Germinal center (tissue), 1 donor: ENCODE measurements at places on chromosomes 5 and 9.

- DNase-seq = no peak
Observed at GRCh38 chr5:151002681-151003502, 17.5 kb upstream of the GPX3 start.

DNA sequence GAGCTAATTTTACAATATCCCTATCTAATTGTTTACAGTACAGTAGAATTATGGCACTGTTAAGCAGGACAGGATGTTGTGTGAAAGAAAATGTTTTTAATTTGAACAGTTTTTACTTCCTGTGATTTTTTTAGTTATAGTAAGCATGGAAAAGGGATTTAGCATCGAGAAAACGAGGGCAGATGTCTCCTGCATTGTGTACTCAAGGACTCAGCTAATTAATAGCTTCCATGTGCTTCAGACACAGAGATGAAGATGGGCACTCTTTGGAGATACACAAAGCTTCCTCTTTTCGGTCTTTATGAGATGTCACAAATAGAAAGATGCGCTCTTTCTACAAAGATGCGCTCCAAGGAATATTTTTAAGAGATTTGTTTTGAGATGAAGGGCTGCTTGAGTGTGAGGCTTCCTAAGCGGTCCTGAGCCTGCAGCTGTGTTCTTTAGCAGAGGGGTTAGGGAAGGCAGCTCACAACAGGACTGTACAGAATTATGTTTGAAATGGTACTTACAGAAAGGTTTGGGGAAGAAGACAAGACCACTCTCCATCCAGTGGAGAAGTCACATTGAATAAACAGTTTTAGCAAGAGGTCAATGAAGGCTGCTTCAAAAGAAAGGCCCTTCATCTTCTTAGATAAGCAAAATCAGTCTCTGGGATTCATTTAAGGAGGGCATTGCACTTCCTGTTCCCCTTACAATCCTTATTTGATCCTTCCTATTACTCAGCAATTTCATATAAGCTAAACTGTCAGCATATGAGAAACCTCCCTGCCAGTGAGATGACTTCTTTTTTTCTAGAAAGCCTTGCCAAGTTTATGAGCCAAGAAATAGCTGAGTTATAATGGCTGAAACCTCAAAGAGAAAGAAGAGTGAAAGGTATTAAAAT is 311.5 kb downstream of the EFNA5 start:
- no peak for DNase-seq

DNA sequence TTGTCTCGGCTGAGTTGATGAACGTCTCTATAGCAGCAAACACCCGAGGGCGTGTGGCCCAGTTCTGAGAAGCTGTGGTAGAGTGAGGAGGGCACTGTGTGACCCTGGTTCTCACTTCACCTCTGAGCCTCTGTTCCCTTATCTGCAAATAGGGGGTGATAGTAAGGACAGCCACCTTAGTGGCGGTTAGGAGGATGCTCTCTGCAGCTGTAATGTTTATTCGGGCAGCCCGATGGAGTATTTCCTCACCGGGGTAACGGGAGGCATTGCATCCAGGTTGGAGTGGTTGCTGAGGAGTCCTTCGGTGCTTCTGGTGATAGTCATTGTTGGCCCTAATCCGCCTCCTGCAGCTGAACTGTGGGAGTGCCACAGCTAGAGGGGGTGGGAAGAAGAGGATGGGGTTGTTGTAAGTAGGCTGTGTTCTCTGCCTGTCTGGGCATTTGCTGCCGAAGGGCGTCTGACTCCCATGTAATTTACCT is 13.9 kb downstream of the PRRC2B start:
- no peak for DNase-seq

GRCh38 chr5:112338681-112339337 is 80.3 kb downstream of the EPB41L4A start:
- no peak for DNase-seq

DNA sequence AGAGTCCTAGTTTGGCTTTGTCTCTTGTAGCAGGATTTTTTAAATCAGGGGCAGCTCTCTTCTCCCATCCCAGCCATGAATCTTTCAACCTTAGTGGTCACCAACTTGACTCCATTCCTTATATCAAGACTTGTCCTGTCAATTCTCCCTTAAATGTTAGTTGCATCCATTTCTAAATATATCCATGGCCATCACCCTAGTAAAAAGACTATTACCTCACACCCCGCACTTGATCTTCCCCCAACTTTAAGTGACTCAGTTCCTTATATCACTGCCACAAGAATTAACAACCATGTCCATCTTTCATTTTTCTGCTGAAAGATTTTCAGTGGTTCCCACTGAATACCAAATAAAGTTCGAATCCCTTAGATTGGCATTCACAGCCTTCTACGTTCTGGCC is 67.0 kb downstream of the STX17 start:
- DNase-seq = no peak

DNA sequence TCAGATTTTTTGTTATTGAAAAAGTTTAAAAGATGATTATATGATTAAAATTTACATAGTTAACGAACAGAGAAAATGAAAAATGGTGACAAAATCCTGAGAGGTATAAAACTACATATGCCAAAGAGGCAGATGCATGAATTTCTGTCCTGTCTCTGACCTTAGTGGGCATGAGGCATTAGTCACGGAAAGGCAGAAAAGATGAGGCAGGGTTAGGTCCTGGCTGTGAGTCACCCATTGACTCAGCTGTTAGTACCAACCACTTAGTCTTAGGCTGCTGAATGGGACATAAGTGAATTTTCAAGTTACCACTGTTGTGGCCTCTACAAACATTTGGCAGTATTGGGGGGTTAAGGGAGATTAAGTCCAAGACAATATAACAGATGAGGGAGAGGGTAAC is 33.1 kb downstream of the RASA1 start:
- DNase-seq = no peak

DNA sequence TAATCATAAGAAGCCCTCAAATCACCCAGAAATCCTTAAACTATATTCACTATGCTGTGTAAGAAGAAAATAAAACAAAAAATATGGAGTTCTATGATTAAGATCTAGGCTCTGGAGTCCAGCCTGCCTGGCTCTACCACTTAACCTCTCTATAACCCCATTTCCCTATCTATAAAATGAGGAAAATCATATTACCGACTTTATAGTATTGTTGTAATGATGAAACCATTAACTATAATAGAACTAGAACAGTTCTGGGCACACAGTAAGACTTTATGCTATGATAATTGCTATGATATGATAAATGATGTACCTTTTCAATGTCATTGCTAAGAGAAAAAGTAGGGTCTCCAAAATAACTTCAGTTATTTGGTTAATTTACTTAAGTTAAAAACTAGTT is 40.3 kb downstream of the MPDZ start:
- no peak for DNase-seq

DNA sequence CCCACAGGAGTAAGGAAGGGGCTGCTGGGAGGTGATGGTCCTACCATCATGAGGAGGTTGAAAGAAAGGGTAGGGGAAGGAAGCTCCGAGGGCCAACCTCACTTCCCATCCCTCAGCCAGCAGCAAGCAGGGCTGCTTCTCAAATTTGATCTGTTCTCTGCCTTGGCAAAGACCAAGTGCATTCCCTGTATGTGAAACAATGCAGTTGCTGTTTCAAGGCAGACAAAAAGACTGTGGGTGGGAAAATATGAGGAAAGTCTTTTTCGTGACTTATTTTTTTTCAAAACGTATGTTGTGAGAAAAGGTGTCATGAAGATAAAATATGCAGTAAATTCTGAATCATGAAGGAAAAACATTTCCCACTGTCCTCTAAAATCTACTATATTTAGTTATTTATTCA is 165.9 kb downstream of the ARSB start:
- DNase-seq = no peak

DNA sequence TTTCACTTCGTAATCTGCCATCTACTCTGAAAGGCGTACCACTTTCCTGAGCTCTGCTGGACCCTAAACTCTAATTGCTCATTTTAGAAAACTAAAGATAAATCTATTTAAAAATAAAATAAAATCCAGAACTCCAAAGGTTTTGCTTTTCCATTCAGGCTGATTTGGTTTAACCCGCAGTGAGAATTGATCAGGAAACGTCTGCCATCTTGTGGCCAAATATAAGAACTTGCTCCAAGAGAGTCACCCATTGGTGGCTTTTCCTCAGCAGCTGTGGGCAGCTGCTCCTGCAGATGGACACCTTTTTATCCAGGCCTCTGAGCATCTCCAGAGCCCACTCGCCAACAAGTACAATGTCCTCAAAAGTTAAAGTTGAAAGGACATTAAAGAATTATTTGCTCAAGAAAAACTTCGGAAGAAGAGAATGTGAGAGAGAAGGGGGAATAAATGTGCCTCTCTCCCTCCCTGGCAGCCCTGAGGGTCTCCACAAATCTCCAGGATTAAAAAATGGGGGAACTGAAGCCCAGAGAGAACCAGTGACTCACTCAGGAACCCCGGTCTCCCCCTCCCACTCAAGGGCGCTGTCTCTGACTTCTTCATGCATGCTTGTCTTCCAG is 4.1 kb downstream of the SAXO1 start:
- peak; percentile 58 for DNase-seq

DNA sequence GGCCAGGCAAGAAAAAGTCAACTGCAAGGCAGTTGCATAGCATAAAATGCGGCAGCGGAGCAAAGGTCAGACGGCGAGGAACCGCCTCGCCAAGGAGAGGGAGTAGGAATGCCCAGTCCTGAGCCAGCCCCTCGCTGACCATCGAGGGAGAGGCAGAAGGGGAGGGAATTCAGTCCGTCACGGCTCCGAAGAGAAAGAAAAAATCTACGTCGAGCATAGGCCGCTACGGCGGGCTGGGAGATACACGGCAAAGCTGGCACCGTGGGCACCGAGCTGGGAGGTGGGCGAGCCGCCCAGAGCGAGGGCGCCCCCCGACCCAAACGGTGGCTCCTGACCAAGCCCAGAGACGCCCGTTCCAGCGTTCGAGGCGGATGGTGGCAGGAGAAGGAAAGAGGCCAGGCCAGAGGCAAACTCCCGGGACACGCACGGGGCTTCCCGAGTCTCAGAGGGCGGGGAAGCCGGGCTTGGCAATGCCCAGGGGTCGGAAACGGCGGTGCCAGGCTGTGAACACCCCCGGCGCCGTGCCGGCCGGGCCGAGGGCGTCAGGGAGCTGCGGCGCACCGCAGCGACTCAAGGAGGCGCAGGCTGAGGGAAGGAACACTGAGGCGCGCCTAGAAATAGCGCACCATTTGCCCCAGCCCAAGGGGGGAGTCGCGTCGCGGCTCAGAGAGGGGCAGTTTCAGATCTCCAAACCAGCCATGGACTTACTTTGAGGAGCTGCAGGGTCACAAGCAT is 518 bp downstream of the SPRY4 start:
- peak; percentile 64 for DNase-seq

- DNase-seq = no peak
Observed at GRCh38 chr5:168347368-168348083, 56.1 kb downstream of the WWC1 start.

GRCh38 chr9:124429530-124429867 is 14.3 kb upstream of the PSMB7 start:
- DNase-seq = no peak

GRCh38 chr5:141330299-141331080 is at the start of gene PCDHGA1:
TSS of gene PCDHGA1 (plus strand) at chr5:141330514.
- peak; percentile 40 for DNase-seq

DNA sequence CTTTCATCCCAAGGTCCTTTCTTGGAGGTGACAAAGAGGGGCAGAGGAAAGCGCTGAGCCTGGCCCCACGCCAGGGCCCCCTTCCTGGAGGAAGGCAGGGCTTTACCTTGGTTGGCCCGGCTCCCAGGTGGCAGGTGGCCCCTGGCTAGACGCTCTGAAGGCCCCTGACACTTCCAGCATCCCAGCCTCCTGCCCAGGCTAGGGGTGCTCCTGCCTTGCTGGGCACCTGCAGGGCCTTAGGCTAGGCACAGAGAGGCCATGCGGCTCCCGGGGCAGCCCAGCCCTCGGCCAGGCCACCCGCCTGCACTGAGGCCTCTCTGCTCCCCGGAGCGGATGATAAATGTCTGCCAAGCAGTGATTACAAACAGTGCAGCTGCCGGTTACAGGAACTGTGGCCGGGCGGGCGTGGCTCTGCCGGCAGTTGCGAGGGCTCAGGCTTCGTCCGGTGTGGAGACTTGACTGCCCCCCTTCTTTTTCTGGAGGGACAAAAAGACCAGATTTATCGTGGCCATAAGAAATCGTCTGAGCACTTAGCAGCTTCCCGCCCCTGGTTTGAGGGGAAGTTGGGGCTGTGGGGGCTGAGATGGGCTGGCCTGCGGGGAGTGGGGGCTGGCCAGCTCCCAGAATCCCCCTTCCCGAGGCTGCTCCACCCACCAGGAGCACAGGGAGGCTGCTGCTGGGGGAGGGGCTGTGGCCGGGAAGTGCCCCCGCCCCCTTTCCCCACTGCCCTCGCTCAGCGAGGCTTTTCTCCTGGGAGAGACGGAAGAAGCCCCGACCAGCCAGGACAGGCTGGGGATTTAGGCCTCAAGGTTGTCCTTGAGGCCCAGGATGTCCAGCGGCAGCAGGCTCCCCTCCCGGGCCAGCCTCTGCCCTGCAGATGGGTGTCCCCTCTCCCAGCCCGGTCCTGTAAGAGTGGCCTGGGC is 31.6 kb upstream of the UBAC1 start:
- no peak for DNase-seq

DNA sequence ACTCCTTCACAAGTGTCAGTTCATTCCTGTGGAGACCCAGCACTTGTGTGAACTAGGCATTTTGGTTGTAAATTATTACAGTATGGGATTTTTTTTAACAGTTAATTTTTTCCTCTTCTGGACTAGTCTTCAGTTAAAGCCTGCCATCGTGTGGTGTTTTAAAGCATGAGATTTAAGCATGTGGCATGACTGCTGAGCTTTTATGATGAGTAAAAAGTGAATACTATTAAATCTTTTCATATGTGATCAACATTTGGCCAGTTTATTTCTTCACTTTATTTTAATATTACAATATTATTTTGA is 25.0 kb downstream of the LMNB1 start:
- DNase-seq = no peak

DNA sequence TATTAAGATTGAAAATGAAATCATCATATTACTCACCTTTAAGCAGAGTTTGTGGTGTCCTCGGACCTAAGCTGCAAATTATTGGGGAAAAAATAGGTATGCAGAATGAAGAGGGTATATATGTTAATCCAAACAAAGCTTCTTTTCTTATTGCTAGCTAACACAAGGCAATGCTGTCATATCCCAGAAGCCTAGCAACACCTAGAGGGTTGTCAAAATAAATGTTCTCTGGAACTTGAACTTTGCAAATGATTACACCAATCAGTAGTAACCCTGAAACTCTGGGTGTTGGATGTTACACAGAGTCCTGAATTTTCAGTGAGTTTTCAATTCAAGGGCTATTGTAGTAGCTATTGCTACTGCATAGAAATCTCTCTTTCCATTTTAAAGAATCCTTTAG is at the start of gene C6:
Gene C6, minus strand, starts transcription at position 193 of the 400 bp plus-strand sequence. CDS start 10,302 bp downstream, outside the sequence.
- no peak for DNase-seq

DNA sequence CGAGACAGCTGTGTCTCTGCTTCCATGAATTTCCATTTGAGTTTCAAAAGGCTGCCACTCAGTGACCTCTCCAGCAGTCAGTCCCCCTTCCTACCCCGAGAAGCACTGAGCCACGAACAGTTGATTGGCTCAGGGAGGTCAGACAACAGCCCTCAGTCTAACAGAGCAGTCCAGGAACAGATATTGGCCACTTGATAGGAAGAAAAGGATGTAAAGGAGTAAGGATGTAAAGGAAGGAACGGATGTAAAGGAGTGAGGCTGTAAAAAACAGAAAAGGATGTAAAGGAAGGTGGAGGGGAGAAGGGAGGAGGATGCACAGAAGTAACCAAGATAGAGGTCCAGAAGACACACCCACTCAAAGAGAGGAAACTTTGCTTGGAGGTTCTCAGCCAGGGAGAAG is 3.2 kb upstream of the NR4A3 start:
- DNase-seq = no peak

- no peak for DNase-seq
Observed at GRCh38 chr9:121266906-121267650, 884 bp upstream of the GSN start.
